ENCODE measurements at places on chromosomes 4 and X. TPM values are rescaled to one million over a fixed set of nuclear protein-coding genes. Genes with fewer than 3 reads are reported as not detected.

- no peak for DNase-seq
- H3K27ac ChIP-seq = no peak overlapping the region
- H3K27me3 ChIP-seq = peaks cover 8% of the 10 kb centered on the region
- peaks cover 3% of the 10 kb centered on the region for H3K36me3 ChIP-seq
Measured at GRCh38 chrX:107571296-107571998, 56.9 kb upstream of the PRPS1 start.

Gene WDR1
- 398 TPM for total RNA-seq

DNA sequence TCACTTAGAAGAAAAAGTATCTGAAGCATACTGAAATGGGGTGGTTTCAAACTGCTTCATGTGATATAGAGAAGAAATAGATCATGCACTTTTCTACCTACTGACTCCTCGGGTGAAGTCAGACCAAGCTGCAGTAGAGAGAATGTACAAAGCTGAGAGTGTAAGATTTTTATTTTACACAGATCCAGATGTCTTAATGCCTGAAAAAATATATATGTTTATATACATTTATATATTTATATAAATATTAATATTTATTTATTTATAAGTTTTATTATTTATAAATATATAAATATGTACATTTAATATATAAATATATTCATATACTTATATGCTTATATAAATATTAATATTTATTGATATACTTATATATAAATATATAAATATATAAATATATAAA, 171.9 kb upstream of the SPOCK3 start:
- H3K36me3 ChIP-seq = no peaks in the 10 kb centered on the region
- DNase-seq = no peak
- no peak overlapping the region for H3K4me3 ChIP-seq
- H3K4me1 ChIP-seq = no peaks in the 10 kb centered on the region
- no peaks in the 10 kb centered on the region for H3K27me3 ChIP-seq

DNA sequence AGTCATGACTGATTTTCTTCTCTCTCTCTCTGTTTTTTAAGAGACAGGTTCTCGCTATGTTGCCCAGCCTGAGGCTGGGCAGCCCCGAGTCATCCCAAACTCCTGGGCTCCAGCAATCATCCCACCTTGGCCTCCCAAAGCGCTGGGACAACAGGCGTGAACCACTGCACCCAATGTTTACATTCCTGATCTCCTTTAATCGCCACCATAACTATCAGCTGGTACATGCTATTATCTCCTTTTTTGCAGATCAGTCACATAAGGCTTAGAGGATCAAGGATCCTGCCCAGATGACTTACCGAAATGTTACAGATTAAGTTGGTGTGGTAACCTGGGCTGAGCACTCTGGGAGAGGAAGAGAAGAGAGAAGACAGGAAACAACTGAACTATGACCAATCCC, 1.5 kb upstream of the USP46 start:
- peaks cover 15% of the 10 kb centered on the region for H3K4me1 ChIP-seq
- peak overlapping the region; percentile 64 for H3K4me3 ChIP-seq
- H3K27me3 ChIP-seq = peaks cover 12% of the 10 kb centered on the region
- DNase-seq = no peak
- no peak overlapping the region for H3K27ac ChIP-seq
- H3K36me3 ChIP-seq = peaks cover 18% of the 10 kb centered on the region

Gene PDZD4
- 0.91 TPM for total RNA-seq

GRCh38 chr4:94256144-94256783, 48.6 kb downstream of the SMARCAD1 start:
- H3K36me3 ChIP-seq = peaks cover 45% of the 10 kb centered on the region
- no peaks in the 10 kb centered on the region for H3K27me3 ChIP-seq
- DNase-seq = no peak

DNA sequence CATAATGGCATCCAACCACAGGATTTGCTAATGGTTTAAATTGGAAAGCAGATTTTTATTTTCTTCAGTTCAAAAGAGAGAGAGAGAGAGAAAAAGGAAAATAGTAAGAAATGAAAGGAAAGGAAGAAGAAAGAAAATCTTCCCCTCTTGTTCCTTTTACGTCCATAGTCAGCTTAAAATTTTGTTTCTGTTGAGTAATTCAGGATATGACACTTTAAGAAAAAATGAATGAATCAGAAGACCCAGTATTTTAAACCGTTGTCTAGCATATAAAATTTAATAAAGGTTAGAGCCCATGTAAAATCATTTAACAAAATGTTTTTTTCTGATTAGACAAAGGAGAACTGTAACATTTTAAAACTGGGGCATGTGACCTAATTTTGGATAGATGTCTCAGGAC, 391.8 kb upstream of the EPHA5 start:
- H3K27ac ChIP-seq = no peak overlapping the region
- DNase-seq = no peak
- H3K4me1 ChIP-seq = no peaks in the 10 kb centered on the region
- H3K36me3 ChIP-seq = no peaks in the 10 kb centered on the region
- no peak overlapping the region for H3K4me3 ChIP-seq

DNA sequence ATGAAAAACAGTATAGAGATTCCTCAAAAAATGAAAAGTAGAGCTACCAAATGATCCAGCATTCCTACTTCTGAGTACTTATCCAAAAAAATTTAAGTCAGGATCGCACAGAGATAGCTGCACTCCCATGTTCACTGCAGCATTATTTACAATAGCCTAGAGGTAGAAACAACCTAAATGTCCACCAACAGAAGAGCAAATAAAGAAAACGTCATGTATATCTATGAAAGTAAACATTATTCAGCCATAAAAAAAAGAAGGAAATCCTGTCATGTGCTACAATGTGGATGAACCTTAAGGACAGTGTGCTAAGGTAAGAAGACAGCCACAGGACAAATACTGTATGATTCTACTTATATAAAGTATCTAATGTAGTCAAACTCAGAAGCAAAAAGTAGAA, 12.4 kb downstream of the THOC2 start:
- H3K27me3 ChIP-seq = no peaks in the 10 kb centered on the region
- DNase-seq = no peak
- peaks cover 4% of the 10 kb centered on the region for H3K4me1 ChIP-seq
- H3K27ac ChIP-seq = no peak overlapping the region
- peaks cover 32% of the 10 kb centered on the region for H3K36me3 ChIP-seq

DNA sequence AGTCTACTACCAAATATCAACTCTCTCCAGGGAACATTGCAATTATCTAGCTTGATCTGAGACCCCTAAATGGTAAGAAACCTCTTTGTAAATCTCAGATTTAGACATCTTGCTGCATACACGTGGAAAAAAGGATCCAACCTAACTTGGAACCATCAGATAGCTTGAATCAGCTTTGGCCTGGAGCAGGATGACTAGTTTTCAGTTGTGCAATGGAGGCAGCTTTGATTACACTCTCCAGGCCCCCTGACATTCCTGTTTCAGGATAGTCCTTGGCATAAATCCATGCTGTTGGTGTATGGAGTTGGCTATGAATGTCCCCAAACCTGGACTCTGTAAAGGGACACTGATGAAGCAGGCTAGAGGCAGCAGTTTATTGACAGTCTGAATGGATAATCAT, 1061.9 kb upstream of the TENM3 start:
- no peak for DNase-seq
- H3K4me1 ChIP-seq = no peaks in the 10 kb centered on the region
- no peak overlapping the region for H3K27ac ChIP-seq
- H3K36me3 ChIP-seq = no peaks in the 10 kb centered on the region
